ENCODE measurements at places on chromosomes 2 and 18.

DNA sequence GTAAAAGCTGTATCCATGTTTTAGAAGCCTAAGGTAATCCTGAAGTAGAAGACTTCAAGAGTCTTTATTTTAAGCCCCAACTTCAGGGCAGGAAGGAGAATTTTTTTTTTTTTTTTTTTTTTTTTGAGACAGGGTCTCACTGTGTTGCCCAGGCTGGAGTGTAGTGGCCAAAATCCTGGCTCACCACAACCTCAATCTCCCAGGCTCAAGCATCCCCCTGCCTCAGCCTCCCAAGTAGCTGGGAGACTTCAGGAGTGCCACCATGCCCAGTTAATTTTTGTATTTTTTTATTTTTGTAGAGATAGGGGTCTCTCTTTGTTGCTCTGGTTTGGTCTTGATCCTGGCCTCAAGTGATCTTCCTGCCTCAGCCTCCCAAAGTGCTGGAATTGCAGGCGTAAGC, 3.3 kb upstream of the RNF152 start:
- no peak for DNase-seq

- DNase-seq = no peak
Observed at GRCh38 chr2:74447230-74447999, 5.7 kb upstream of the RTKN start.

- no peak for DNase-seq
Observed at GRCh38 chr18:26436176-26437051, 111.9 kb downstream of the KCTD1 start.

- no peak for DNase-seq
Observed at GRCh38 chr2:6771634-6772611, 93.8 kb downstream of the CMPK2 start.

DNA sequence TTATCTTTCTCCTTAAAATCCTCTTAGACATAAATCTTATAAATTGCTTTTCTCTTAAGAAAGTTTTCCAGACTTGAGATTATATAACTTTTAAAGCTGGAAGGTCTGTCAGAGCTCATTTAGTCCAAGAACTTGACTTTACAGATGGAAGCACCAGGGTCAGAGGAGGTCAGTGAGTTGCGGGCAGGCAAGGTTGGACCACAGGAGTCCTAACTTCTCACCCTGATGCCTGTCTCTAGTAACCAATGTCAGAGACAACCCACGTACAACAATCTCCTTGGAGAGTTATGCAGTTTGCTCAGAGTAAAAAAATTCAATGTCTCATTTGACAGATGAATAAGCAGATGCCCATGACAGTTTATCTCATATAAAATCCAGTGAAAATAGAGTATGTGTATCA, 203.9 kb downstream of the DLGAP1 start:
- no peak for DNase-seq

DNA sequence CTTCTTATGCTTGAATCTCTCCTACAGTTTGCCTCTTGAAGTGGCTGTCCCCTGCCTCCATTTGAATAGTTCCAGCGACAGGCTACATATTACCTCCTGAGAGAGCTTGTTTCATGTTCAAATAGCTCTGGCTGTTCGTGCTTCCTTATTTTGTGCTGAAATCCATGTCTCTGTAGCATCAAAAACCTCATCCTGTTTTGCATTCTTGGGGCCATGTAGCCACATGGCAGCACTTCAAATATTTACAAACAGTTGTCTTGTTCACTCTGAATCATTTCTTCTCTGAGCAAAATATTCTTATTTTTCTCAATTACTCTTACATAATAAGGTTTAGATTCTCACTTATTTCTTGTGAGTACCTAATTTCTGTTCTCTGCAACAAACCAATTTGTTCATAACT, 1243.1 kb upstream of the NXPH2 start:
- DNase-seq = no peak

GRCh38 chr2:204863336-204863735, 318.1 kb downstream of the PARD3B start:
- no peak for DNase-seq
